ENCODE measurements at places on chromosomes 13 and 19.

GRCh38 chr19:53365899-53366493, 491 bp downstream of the ZNF525 start:
- DNase-seq, result peak; percentile 49

- no peak for DNase-seq
Measured at GRCh38 chr13:111403266-111403665, 82.8 kb downstream of the TEX29 start.

DNA sequence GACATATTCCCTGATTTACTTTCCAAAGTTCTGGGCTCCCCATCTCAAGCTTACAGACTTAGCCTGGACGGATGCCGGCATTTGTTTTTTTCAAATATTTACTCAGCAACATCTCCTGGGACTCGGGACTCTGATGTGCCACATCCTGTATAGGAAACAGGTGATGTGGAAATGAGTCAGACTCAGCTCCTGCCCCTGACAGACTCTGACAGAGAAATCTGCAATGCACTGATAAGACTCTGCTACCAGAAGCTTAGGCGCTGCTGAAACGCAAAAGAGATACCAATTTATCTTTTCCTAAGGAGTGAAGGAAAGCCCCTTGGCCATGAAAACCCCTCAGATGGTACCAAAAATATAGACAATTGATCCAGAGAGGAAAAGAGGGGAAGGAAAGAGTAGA, 16.2 kb downstream of the LAIR2 start:
- peak; percentile 77 for DNase-seq

DNA sequence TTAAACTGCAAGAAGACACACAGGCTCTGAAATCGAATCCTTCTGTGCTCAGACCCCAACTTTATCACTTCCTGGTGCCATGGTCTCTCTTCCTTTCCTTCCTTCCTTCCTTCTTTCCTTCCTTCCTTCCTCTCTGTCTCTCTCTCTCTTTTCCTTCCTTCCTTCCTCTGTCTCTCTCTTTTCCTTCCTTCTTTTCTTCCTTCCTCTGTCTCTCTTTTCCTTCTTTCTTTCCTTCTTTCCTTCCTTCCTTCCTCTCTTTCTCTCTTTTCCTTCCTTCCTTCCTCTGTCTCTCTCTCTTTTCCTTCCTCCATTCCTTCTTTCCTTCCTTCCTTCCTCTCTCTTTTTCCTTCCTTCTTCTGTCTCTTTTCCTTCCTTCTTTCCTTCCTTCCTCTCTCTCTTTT, 127.2 kb upstream of the CACNA1A start:
- DNase-seq, result no peak

- DNase-seq, result peak; percentile 84
Measured at GRCh38 chr19:48608798-48609263, 2.3 kb downstream of the SPACA4 start.

- DNase-seq, result no peak
Measured at GRCh38 chr19:19276386-19276785, 3.3 kb upstream of the TM6SF2 start.

DNA sequence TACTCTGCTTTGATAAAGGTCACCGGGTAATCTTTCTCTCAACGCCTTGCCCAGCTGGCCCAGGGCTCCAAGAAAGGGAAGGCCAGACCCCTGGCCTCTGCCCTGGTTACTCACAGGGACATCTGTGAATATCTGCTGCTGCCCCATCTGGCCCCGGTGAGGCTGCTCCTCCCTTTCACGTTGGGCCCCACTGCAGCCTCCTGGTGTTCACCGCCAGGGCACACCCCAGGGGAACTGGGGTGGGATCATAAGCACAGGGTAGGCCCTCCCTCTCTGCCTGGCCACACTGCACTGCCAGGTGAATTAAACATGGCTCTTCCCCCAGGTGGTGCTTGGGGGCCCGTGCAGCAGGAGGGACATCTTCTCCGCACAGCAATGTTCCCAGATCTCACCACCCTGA, 12.7 kb downstream of the LAIR1 start:
- no peak for DNase-seq

- DNase-seq, result no peak
Measured at GRCh38 chr19:30788105-30788765, 416.1 kb downstream of the ZNF536 start.

DNA sequence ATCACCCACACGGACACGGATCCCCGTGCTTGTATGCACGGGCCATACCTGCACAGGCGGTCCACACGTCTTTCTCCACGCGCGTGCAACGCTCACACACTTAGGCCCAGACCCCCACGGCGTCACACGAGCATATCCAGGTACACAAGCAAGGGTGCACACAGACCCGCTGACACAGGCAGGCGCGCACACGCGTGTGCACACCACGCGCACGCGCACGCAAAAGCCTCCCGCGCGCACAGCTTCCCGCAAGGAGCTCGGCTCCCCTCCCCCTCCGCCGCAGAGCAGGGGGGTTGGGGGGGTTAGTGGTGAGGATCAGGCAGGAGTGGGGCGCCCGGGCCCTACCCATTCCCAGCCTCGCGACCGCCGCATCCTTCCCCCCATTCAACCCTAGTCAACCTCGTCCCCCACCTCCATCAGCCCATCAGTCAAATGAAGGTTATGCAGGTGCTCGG, 407 bp downstream of the RAB3A start:
- no peak for DNase-seq

DNA sequence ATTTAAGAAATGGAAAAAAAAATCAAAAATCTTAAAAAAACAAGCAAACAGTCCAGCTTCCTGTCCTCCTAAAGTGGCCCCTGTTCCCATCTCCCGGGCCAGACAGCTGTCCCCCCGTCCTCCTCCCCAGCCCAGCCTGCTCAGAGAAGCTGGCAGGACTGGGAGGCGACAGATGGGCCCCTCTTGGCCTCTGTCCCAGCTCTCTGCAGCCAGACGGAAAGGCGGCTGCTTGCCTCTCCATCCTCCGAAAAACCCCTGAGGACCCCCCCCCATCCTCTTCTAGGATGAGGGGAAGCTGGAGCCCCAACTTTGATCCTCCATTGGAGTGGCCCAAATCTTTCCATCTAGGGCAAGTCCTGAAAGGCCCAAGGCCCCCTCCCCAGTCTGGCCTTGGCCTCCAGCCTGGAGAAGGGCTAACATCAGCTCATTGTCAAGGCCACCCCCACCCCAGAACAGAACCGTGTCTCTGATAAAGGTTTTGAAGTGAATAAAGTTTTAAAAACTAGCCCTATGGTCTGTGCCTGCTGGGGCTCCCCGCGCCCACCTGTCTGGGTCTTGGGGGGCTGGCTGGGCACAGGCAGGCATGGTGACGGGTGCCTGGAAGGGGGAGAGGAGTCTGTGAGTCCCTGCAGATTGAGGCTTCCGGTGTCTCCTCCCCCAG, 3.8 kb downstream of the GADD45GIP1 start:
- DNase-seq, result no peak

DNA sequence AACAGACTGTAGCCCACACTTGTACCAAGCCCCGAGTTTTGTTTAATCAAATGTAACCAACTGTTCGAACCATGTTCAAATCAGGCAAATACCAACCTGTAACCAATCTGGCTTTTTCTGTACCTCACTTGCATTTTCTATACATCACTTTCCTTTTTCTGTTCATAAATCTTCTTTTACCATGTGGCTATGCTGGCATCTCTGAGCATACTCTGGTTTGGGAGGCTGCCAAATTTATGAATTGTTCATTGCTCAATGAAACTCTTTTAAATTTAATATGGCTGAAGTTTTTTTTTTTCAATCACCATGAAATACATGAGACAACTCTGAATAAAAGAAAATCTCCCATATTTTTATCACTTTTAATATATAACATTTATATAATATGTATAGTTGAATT, 256.1 kb downstream of the SLITRK6 start:
- no peak for DNase-seq

- DNase-seq, result no peak
Measured at GRCh38 chr13:39322836-39323585, 280.0 kb downstream of the LHFPL6 start.

- no peak for DNase-seq
Measured at GRCh38 chr13:50494138-50494537, 349.4 kb downstream of the DLEU7 start.

GRCh38 chr19:16470911-16471811, 609 bp downstream of the EPS15L1 start:
- DNase-seq, result peak; percentile 9

DNA sequence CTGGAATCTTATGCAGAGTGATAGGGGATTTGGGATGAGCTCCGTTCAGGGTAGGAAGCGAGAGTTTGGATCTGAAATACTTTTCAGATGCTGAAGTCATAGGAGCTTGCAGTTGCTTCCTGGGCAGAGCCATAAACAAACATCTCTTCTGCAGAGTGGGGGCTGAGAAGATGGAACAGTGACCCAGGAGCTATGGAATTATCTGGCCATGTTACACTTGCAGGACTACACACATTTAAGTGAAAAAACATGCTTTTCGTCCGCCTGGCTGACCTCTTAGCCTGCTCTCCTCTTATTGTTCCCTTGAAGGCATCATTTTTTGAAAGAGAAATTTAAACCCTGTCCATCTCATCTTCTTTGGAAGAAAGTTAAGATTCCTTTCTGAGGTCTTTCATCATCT, 40.7 kb downstream of the PSG11 start:
- DNase-seq, result no peak

GRCh38 chr19:12840091-12841079, 2.1 kb downstream of the MAST1 start:
- peak; percentile 76 for DNase-seq

DNA sequence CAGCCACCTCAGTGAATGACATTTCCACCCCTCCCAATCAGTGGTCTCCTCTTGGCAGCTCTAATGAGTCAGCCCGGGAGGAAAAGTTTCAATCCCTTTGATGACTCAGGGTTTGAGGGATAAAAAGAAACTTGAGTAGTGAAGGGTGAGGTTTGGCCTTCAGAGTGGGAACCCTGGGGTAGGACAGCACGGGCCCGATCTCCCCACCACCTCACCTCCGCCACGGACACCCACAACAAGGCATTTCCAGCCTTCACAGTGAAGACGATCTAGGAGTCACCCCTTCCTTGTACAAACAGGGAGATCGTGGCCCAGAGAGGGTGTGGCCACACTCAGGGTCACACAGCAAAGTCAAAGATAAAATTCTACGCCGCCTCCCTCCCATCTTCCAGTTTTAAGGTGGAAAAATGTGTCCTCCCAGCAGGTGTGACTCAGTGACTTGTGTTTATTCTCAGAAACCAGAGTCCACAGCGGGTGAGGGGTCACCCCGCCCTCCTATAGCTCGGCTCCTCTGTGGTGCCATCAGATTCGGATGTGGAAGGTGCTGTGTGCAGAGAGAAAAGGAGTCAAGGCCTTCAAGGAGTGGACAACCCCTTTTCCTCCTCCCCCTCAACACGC, 12.3 kb downstream of the CIB3 start:
- peak; percentile 88 for DNase-seq

DNA sequence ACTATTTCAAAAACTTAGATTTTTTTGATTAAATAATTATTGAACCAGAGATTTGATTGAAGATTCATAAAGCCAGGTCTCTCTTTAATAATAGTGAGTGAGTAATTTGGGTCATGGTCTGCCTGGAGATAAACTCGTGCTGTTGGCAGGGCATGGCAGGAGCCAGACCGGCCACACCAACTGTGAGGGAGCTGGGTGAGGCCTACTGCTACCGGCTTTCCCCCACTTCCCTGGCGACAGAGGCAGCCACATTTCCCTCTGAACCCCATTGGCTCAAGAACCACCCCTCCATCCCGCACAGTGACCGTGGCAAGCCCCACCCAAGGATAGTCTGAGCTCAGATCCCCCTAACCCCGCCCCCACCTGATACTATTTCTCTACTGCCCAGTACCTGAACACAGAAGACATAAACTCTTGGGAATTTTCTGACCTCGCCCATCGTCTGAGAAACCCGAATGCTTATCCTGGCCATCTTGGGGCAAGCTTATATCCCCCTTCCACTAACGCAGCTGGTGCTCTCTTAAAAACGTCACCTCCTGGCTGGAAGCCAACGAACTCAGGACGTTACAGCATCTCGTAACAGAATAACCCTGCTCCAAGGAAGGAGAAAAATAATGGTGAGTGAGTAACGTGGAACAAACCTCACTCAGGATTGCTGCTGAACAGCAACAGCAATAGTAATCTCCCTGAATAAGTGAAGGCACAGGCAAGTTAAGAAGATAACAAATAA, 627.6 kb upstream of the PCDH9 start:
- no peak for DNase-seq

- DNase-seq, result no peak
Measured at GRCh38 chr13:93227878-93228642, 1.5 kb downstream of the GPC6 start.

GRCh38 chr13:48580896-48581295, 48.0 kb upstream of the RCBTB2 start:
- no peak for DNase-seq

GRCh38 chr19:34256835-34257558, 2.6 kb downstream of the GARRE1 start:
- DNase-seq, result no peak

DNA sequence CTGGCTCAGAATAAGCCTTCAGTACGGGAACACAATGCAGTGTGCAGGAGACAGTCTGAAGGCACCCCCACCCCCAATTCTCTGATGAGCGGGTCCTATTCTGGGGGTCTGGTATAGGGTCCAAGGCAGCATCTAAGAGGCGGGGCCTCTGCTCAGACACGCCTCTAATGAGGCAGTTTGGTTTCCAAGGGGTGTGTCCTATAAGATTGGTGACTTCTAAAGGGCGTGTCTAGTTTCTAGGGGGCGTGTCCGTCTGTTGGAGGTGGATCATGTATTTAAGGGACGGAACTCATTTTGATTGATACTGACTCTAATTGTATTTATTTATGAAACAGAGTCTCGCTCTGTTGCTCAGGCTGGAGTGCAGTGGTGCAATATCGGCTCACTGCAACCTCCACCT, 8.7 kb downstream of the FIZ1 start:
- DNase-seq, result peak; percentile 55

DNA sequence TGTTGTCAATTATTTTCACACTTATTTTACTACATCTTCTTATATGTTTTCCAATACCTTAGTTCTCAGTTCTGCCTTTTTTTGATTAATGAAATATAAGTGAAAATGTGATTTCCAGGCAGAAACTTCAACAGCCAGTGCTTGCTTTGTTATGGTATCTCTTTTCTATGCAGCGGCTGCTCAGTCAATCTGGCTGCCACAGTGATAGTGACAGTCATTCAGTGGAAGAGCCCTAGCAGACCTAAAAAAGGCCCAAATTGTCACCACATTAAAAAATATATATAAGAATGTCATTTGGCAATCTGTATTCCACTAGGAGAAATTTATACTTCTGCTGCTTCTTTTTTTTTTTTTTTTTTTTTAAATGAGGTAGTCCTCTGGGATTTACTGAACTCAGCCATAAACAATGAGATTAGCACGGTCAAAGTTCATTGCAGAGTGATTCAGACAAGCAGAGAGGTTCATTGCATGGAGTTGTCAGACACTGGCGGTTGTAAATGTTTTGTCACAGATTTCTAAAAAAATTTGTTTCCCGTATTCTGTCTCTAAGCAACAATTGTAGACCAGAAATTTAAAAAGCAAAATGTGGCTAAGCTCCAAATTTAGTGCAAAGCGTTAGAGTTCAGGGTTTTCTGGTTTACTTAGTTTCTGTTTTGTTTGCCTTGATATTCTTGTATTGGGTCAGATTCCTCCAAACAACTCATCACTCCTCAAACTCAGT, 94.7 kb upstream of the PRR20A start:
- peak; percentile 39 for DNase-seq

GRCh38 chr19:56838909-56839651, 1.4 kb downstream of the PEG3 start:
- DNase-seq, result no peak

- no peak for DNase-seq
Measured at GRCh38 chr13:109764470-109765291, 21.7 kb downstream of the IRS2 start.

- DNase-seq, result no peak
Measured at GRCh38 chr13:99041337-99041736, 63.5 kb upstream of the DOCK9 start.
